ENCODE measurements at places on chromosomes 2 and 18. TPM values are rescaled to one million over a fixed set of nuclear protein-coding genes. Genes with fewer than 3 reads are reported as not detected.

DNA sequence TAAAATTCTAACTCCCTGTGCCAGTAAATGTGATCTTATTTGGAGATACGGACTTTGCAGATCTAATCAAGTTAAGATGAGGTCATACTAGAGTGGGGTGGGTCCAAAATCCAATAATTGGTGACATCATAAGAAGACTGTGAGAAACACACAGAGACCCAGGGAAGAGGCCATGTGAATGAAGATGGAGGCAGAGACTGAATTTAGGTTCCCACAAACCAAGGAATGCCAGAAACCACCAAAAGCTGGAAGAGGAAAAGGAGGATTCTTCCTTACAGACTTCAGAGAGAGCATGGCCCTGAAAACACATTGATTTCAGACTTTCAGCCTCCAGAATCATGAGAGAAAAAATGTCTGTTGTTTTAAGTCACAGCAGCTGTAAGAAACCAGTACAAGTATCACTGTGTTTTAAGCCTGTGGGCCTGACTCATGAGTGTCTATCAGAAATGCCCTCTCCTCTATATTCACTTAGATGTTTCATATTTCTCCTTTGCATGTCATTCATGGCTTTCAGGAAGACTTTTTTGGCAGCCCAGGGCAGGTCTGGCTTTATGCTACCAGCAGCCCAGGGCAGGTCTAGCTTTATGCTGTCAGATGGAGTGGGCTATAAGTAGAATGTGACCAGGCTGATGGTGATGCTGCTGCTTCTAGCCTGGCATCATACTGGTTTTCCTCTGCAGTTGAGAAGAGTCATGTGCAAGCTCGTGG is 100.0 kb downstream of the SPOPL start:
- DNase-seq: no peak

DNA sequence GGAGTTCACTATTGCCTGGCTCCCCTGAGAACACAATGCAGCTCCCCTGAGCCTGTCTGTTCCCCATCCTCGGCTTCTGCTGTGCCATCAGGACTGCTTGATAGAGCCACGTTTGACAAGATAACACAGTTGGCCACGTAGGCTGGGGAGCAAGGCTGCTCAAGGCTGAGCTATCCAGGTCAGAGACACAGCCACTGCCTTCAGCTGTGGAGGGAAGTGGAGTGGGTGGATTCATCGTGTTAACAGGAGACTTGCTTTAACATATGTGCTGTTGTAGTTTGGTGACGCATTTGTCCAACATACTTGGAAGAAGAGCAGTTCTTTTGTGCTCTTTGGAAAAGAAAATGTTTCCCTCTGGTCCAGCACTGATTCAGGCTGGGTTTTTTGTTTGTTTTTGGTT is 68.8 kb downstream of the WDSUB1 start:
- no peak for DNase-seq

VSNL1 gene
- total RNA-seq: 15.8 TPM

CHST10 gene
- 11.6 TPM for total RNA-seq

DNA sequence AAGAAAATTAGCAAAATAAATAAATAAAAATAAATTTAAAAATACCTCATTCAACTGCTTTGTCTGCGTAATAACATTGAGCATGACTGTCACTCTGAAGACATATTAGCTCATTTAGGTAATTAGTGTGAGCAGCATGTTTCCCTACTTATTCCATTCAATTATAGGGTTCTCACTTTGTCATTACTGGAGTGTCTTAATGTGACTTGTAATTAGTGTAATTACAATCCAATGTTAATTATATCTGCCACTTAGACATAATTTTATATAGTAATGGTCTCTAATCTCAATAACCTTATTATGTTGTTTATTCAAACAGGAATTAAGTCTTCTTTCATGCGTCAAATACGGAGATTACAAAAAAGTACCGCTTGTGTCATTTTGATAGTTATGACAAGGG is 893.9 kb upstream of the ACVR2A start:
- DNase-seq: no peak

PLCL1 gene
- 78.6 TPM for total RNA-seq

IL37 gene
- total RNA-seq: not detected

DNA sequence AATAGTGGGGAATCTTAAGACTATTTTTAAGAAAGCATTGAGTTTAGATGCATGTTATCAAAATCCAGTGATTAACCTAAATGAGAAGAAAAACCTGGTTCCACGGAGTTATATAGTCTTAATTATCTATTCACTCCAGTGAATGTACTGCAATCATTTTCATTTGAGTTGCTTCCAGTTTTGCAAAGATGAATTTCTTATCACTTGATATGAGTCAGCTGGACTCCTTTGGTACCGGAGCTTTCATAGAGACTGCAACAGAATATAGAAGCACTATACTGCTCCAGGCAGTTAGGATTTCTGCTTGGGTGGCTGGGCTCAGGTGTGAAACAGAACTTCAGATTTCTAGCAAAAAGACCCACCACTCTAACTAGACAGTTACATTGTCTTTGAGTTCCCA is 92.2 kb upstream of the NFU1 start:
- DNase-seq: no peak

- peak; percentile 42 for DNase-seq
Measured at GRCh38 chr2:29000481-29000880, 19.4 kb downstream of the TOGARAM2 start.

DNA sequence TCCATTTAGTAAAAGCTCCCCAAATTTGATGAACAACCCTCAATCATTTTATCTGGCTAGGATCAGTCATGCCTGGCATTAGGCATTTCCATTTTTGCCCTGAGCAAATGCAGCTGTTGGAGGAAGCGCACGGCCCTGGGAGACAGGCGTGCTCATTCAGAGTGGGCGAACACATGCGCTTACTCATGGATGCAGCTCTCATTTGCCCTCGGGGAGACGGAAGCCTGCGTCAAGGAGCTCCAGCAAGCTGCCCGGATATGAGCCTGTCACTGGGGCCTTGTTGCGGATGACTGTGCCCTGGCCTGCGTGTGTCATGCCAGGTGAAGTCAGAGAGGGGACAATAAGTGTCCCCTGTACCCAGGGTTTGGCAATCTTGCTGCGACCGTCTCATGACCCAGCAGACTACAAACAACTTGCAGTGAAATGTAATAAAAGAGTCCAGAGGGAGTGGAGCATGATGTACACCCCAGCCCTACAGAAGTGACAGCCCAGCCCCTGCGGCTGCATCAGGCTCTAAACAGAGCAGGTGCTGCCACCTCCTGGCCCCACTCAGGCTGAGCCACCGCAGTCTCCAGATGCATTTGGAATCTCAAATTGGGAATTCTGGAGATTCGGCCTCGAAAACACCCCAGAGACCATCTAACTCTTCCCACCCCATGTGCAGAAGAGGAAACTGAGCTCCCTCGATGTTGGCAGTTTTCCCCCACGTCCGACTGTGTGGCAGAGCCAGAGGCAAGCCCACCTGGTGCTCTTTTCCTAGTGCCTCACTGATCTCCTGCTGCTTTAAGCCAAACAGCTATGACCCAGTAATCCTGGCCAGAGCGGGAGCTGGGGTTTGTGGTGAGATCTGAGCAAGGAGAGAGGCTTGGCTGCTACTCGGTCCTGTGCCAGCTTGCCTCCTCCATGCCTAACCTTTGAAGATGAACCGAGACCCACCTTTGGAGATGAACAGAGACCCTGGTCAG is 105.0 kb upstream of the ALK start:
- DNase-seq: peak; percentile 33

DNA sequence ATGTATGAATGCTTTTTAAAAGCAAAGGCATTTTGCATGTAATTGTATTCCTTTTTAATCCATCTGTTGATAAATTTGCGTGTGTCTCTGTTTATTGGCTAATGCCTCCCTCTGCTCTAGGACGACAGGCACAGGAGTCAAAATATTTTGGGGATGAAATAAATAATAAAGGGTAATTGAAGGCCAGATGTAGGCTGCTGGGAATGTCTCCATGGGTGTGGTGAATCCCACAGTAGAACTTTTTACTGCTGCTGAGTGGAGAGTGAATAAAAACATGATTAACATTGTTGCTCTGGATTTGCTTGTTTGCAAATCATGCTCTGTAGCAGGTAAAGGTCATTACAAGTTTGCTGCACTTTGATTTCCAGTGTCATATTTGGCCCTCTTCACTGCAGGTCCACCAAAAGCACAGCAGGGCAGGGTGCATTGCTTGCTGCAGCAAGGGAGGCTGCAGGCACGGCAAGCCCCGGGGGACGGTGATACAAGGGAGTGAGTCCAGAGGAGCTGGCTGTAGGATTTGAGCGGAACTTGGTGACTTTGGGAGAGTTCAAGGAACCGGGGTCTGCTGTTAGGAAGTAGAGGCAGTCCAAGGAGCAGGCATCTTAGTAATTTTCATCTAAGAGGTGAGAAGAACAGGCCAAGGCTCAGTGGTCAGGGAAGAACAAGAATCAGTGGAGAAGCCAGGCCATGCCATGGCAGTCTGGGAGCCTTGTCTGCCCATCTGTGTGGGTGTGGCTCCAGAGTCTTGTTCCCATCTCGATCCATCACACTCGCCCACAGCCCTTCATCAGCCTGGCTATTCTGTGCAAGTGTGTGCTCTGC is 201.5 kb upstream of the RAB6C start:
- DNase-seq: no peak

DNA sequence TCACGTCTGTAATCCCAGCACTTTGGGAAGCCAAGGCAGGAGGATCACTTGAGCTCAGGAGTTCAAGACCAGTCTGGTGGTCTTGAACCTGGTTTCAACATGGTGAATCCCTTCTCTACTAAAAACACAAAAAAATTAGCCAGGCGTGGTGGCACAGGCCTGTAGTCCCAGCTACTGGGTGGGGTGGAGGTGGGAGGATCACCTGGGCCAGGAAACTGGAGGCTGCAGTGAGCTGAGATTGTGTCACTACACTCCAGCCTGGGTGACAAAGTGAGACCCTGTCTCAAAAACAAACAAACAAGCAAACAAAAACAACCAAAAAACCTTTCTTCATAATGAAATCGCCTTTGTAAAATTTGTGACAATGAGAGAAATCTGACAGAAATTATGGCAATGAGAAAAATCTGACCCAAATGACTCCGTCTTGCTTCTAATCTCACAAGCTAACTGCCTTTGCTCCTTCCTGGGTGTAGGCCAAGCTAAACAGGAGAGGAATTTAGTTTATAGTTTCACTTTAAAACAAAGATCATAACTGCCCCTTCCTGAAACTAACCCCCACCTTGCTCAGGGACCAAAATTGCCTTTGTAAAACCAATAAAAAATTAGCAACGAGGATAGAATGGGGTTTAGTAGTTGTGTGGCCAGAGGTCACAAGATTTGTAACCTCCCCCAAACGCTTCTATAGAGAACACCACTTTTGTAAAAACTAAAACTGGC is 60.7 kb upstream of the KIF5C start:
- no peak for DNase-seq

- DNase-seq: no peak
Measured at GRCh38 chr2:63440612-63441011, 147.7 kb downstream of the WDPCP start.

EFHD1 gene
- total RNA-seq: 29.7 TPM

SERPINB12 gene
- total RNA-seq: not detected

DNA sequence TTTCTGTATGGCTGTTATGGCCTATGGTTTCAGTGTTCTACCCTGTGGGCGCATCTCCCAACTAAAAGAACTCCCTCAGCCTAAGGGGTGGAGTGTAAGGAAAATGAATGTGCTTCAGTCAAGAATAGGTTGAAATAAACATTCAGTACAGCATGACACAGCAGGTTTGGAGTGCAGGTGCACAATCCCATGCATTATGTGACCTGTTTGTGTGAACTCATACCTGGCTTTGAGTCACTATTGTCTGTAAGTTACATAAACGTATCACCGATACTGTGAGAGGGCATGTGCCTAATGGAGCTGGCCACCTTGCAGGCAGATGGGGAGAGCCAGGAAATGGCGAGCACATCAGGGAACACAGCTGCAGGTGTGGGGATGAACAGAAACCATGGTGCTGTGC is 216.0 kb downstream of the DSEL start:
- no peak for DNase-seq

DNA sequence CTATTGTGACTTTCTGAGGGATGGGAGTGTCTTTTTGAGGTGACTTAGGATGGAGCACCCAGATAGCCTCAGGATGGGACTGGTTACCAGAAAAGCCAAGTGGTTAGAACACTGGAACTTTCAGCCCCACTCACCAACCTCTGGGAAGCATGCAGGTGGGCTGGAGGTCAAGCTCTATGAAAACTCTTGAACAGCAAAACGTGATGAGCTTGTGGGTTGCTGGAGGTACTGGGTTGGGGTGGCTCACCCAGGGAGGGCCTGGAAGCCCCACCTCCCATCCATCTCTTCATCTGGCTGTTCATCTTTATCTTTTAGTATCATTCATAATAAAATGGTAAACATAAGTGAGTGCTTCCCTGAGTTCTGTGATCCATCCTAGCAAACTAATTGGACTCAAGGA is 216.4 kb downstream of the SPP2 start:
- no peak for DNase-seq

GRCh38 chr2:10777111-10777841 is 35.3 kb downstream of the PDIA6 start:
- no peak for DNase-seq

DNA sequence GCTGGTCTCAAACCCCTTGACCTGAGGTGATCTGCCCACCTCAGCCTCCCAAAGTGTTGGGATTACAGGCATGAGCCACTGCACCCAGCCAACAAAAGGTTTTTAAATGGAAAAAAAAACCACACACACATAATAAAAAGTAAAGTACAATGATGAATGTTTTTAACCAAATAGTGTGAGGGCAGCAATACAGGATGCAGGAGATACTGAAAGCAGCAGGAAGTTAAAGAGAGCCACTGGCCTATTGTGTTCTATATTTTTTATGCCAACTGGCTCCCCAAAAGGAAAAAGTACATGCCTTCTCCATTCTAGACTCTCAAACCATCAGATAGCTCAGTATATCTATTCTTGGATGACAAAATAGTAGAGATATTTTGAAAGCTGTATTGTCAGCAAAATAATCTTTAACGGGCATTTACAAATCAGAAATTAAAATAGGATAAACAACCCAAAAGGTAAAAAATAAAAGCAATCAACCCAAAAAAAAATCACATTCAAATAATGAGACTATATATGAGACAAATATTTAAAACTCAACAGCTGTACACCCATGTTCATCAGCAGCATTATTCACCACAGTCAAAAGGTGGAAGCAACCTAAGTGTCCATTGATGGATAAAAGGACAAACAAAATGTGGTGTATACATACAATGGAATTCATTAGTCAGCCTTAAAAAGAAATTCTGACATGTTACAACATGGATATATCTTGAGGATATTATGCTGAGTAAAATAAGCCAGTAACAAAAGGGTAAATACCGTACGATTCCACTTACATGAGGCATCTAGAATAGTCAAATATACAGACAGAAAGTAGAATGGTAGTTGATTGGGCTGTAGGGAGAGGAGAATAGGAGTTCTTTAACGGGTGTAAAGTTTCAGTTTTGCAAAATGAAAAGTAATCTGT is 26.2 kb downstream of the GPATCH11 start:
- no peak for DNase-seq

TUBA3D gene
- 86.3 TPM for total RNA-seq

All from left ventricle myocardium inferior (tissue), 1 donor.